ENCODE measurements at places on chromosomes 5 and 9.

GRCh38 chr5:43993634-43994351 is 390.8 kb downstream of the NNT start:
- no peak for DNase-seq

DNA sequence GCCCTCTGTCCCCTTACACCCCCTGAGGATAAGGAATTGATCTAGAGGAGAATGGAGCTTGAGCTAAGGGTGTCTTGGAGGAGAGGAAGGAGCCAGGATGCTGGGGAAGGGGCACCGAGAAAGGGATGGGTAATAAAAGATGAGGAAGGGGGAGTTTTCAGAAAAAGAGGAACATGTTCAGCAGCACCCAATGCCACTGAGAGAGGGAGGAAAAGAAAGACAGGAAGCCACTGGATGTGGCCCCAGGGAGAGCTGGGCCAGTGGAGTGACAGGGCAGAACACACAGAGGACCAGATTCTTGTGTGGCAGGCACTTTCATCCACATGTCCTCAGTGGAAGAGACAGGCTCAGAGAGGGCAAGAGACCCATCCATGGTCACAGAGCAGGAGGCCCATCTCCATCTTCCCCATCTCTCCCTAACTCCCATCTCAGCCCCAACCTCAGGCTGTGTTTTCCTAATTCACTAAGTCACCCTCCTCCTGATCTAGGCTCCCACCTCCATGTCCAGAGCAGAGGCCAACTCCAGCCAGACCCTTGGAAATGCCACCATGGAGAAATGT is 7.2 kb downstream of the PFN3 start:
- peak; percentile 62 for DNase-seq

DNA sequence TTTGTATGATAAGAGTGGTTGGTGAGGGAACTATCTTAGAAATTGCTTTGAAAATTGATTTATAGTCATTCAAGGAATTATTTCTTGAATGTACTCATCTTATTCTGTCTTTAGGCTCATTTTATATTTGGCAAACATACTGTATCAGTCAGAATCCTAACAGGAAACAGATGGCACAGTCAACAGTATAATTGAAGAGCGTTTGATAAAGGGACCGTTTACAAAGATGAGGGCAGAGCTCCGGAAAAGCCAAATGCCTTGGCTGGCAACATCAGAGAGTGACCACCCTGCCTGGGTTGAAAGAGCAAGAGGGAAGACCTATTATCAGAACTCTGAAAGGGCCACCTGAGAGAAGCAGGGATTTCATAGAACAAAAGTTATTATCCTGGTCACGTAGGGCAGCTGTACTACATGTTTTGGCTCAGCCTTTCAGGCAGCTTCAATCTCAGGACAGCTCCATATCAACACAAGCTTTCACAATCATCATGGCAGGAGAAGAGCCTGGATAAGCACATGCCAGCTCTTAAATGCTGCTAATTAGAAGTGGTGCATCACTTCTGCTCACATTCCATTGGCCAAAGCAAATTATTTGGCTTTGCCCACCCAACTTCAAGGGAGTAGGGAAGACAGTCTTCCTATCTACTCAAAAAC is 47.2 kb upstream of the ARL15 start:
- DNase-seq = no peak

DNA sequence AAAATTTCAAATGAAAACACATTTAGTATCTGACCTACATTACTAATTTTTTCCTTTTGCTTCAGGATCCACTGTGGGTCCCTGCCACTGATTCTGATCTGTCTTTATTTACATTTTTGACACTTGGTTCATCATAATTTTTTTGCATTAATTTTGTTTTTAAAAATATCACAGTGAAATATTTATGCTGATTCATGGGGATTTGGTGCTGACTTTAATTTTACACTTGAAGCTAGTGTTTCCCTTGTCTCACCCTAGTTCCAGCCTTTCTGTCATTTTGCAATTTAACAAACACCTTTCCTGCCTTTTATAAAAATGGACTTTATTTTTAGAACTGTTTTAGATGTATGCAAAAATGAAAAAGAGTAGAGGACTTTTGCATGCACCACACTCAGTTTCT is 111.9 kb upstream of the MARCHF11 start:
- DNase-seq = no peak

DNA sequence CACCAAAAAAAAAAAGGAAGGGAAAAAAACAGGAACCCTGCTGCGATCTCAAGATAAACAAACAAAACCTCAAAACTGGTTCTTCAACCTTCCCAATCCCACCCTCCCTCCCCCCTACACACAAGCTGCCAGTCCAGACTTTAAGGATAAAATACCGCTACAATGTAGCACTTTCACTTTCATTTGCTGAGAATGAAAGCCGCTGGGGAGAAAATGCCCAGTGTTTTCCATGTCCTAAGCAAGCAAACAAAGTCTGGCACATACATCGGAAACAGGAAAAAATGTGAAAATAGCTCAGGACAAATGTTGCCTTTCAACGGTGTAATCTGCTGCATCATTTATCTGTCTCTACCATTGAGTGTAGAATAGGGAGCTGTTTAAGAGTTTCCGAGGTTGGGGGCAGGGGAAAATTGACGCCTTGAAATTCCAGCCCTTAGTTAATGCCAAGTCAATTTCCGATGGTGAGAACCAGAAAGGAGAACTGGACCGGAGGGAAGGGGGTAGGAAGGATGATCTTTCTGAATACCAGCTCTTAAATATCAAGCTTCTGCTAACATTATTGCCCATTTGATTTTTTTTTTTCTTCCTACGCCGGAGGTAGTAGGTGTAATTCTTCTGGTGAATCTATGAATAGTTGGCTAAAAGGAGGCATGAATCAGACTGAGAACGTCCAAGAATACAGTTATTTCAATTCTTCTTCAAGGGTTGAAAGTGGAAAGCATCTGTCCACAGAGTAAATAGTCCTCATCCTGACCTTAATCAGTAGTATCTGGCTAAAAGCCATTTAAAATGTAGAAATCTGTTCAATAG is 1.2 kb upstream of the ADAMTS6 start:
- DNase-seq = no peak

GRCh38 chr9:133204335-133204992 is 4.6 kb downstream of the OBP2B start:
- DNase-seq = no peak

- peak; percentile 96 for DNase-seq
Measured at GRCh38 chr5:37552770-37553719, 173.9 kb downstream of the WDR70 start.

GRCh38 chr9:127058645-127059021 is 63.8 kb downstream of the ANGPTL2 start:
- DNase-seq = no peak

DNA sequence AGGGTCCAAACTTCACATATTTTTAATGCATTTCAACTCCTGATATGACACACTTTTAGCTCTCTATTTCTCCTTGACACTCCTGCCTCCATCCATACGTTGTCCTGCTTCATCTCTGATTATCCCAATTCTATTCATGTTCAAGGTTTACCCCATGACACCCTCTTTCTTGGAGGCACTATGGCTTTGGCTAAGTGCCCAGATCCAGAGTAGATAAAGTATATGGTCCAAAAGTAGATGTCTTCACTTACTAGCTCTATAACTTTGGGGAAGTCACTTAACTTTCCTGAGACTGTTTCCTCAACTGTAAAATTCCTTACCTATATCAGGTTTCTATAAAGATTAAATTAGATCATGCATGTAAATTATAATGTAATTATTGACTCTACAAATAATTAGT is 36.1 kb downstream of the SLC22A5 start:
- DNase-seq = peak; percentile 16

DNA sequence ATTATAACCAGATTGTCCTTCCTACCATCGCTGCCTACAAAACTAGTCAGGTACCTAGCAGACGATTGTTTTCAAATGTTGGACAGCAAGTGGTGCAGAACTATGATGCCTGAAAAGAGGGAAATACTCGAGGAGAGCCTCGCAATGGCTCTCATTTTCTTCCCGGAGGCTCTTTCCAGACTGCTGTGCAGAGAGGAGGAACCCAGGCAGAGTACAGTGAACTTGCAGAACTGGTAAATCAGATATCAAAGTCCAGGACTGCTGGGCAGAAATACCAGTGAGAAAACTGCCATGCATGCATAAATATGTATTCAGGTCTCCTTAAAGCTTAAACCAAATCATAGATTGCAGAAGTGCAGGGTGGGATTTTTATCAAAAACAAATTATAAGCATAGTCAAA is 26.4 kb upstream of the UGT3A1 start:
- DNase-seq = no peak

- no peak for DNase-seq
Measured at GRCh38 chr5:43661102-43661501, 58.1 kb downstream of the NNT start.

GRCh38 chr5:17282283-17283120 is 65.1 kb downstream of the BASP1 start:
- DNase-seq = peak; percentile 75

DNA sequence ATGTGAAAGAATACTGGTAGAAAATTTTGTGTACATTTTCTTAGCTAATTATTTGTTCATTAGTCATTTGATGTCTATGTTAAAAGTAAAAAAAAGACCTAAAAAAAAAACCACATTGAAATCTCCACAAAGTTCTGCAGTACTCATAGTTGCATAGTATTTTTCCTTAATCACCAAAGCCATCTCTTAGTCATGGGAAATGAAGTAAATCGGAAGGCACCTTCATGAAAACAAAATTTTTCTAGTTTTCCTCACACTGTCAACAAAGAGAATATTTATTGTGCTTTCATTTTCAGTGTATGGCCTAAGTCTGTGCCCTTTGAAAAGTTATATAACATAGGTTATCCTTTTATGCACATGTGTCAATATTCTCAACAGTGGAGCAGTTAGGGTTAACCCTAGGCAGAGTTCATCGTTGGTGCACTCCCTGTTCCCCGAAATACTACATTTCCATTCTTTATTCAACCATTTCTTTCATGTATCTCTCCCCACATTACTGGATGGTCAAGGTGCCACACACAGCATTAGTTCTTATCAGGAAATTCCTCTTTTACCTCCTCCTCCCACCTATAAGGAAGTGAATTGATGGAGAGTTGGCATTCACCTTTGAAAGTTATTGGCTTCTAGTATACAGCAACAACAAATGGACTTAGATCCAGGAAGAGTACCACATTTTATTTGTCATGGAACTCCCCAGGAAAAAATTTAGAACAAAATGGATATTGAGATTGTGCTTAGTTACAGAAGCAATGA is 93.1 kb downstream of the NUDT12 start:
- no peak for DNase-seq

GRCh38 chr9:89949111-89949510 is 344.3 kb downstream of the GADD45G start:
- DNase-seq = no peak

GRCh38 chr9:111144741-111145140 is 106.5 kb upstream of the LPAR1 start:
- DNase-seq = peak; percentile 85

DNA sequence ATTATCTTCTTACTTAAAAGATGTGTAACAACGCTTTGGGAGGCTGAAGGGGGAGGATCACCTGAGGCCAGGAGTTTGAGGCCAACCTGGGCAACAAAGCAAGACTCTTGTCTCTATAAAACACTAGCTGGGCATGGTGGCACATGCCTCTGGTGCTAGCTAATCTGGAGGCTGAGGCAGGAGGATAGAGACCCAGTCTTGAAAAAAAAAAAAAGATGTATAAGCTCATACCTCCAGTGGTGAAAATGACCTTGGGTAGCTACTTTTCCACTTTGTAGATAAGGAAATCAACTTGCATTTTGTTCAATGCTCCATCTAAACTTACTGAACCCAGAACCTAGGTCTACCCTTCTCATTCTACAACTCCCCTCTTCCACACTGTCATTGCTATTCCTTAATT is 16.6 kb downstream of the ARRDC3 start:
- DNase-seq = no peak

- DNase-seq = no peak
Measured at GRCh38 chr5:14635656-14636055, 28.9 kb upstream of the OTULIN start.

GRCh38 chr9:96660692-96661248 is 5.7 kb upstream of the PRXL2C start:
- DNase-seq = peak; percentile 42

- peak; percentile 95 for DNase-seq
Measured at GRCh38 chr5:75847561-75848021, 130.4 kb upstream of the POC5 start.

GRCh38 chr5:115774684-115775083 is 41.8 kb downstream of the CDO1 start:
- DNase-seq = no peak

GRCh38 chr5:125038477-125038876 is 292.0 kb upstream of the ZNF608 start:
- DNase-seq = no peak

GRCh38 chr5:133245191-133246052 is 193.6 kb downstream of the HSPA4 start:
- peak; percentile 29 for DNase-seq

- DNase-seq = no peak
Measured at GRCh38 chr5:146425023-146425422, 22.1 kb upstream of the TCERG1 start.

DNA sequence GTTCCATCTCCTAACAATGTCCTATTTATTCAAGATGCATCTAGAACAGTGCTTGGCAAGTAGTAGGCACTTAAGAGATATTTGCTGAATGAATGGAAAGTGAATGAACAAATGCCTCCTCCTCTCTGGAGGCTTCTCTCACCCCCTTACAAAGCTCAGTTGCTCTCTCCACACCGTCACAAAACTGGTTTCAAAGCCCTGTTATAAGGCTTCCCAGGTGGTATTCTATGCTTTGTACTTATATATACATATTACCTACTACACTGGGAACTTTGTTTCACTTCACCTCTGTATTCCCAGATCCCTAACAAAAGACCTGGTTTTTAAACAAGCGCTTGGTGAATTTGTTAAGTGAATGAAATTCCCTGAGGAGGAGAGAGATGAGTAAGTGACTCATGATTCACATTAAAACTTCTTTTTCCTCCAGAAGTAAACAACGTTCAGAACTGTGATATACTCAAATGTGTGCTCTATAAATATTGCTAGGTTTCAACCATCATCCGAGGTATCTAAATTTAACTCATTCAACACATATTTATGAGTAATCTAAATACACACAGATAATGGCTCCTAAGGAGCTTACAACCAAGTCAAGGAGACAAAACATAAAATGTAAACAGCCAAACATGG is 36.0 kb downstream of the DENND1A start:
- no peak for DNase-seq

GRCh38 chr9:132439153-132439552 is 29.1 kb downstream of the CFAP77 start:
- no peak for DNase-seq

DNA sequence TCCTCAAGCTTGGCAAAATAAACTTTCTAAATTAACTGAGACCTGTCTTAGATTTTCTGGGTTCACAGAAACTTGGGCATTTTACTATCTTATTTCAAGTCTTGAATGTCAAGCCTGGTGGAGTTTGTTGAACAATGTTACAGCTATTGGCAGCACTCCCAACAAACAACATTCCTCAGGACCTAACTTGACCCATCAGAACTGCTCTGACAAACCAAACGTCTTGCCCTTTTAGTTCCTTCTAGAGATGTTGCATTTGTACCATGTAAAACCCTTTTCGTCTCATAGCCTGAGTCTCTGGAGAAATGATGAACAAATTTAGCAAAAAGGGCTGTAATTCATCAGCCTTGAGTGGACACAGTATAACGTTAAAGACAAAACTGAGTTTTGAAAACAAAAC is 51.1 kb downstream of the GNA14 start:
- no peak for DNase-seq

- DNase-seq = no peak
Measured at GRCh38 chr5:144531188-144531587, 360.5 kb downstream of the KCTD16 start.

Data from MV-4-11 (cell line).